NCI-H2081 treated with DMSO at 0.1 percent for 48 hours (cell line): ENCODE measurements at places on chromosomes 7 and 10.

DNA sequence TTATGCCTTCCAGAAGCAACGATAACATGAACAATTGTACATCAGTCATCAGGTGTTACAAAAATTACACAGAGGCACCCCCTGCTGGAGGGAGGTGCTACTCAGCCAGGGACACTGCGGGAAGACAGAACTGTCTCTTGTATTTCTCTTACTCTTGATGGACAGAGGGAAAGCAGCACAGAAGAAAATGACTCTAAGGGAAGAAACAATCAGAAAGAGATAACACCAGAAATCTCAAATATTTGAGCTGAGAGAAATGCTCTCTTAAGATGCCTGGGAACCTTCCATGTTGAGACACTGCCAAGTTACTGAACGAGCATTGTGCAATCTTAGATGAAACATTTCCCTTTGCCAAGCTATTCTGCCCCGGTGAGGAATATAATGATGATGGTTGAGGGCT lies 227.6 kb upstream of the NPSR1 start:
- DNase-seq = no peak

DNA sequence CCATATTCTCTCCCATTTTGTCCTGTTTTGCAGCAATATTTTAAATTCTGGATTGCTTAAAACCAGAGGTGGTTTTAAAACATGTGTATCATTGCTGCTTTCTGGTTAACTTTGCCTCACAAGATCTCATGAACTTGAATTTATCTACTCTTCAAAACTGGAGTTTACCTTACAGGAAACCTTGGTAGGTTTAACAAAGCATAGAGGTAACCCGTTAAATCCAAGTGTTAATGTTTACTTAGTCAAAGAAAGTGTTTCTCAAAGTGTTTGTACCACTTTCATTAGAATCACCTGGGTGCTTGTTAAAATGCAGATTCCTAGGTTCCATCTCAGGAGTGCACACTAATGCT lies 44.0 kb upstream of the VDAC2 start:
- DNase-seq = no peak

DNA sequence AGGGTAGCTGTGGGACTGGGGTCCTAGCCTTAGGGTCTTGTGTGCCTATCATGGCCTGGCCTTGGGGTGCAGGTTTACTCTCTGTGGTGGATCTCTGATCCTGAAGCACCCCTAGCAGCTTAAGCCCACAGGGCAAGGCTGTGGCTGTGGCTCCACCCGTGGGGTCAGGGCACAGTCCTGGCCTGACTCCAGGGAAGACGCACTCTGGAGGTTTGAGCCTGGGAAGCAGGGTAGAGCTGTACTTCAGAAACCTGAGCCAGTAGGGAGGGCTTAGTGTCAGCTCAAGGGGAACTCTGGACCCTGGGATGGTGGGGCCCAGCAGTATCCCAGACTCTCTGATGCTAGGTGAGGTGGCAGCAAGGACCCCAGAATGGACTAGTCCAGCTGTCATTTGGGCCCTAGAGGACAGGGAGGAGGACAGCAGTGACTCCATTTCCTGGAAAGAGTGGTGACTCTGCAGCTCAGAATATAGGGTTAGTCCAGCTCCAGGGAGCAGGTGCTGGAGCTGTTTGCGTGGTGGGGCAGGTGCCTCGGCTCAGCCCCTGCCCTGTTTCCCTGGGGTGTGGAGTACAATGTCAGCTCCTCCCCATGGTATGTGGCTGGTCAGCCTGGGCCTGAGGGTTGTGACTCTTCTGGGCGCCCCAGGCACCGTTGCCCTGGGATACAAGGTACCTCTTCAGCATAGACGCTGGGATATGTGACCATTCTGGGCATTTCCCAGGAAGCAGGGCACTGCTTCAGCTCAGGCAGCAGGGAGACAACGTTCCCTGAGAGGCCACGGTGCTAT lies 15.8 kb downstream of the GTPBP4 start:
- no peak for DNase-seq

DNA sequence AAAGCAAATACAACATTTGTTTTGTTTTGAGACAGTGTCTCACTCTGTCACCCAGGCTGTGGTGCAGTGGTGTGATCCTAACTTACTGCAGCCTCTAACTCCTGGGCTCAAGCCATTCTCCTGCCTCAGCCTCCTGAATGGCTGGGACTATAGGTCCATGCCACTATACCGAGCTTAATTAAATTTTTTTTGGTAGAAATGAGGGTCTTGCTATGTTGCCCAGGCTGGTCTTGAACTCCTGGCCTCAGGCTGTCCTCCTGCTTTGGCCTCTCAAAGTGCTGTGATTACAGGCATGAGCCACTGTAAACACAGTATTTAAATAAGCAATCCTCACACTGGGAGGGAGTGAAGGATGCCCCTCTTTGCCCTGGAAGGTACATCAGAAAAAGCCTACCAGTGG lies 4.0 kb upstream of the CAMK2G start:
- no peak for DNase-seq

GRCh38 chr10:86756511-86757112 lies at the start of gene BMPR1A:
BMPR1A (plus strand) TSS chr10:86756619; CDS start chr10:86876019, 119,400 bp downstream.
- DNase-seq = no peak

- no peak for DNase-seq
These were observed 22.0 kb downstream of the WAC start for GRCh38 chr10:28554952-28555351.

GRCh38 chr7:2717293-2718261 lies 29.6 kb downstream of the AMZ1 start:
- DNase-seq = peak; percentile 67

- no peak for DNase-seq
These were observed 1087.1 kb upstream of the LRRN3 start for GRCh38 chr7:110003827-110004226.

DNA sequence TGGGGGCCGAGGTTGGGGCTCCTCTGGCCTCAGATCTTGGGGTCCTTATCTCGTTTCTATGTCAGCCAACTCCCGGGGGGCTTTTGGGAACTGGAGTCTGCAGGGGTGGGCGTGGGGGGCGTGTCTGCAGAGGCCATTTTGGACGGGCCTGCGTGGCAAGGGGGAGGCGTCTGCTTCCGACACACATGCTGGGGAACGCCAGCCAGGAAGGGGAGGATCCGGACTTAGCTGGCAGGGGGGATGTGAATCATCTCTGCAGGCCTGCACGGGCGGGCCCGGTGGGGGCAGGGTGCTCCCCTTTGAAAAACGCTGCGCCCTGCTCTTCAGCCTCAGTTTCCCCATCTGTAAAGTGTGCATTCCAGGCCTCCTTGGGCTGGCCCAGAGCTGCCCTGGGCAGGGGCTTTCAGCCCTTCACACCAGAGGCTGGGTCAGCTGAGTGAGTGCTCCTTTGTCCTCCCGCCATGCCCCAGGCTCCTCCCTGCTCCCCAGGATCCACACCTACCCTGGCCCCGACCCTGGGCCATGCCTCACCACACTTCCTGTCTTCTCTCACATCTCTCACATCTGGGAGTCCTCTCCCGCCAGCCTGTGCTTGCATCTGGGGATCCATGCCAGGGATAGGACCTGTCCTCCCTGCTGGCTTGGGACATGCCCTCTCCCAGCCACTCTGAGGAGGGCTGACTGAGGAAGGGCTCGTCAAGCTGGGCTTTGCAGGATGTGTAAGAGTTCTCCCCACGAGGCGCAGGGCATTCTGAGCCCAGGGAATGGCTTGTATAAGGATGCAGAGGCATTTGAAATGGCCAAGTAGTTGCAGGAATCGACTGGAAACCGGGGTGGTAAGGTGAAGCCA lies 172.6 kb upstream of the TNRC18 start:
- DNase-seq = no peak

DNA sequence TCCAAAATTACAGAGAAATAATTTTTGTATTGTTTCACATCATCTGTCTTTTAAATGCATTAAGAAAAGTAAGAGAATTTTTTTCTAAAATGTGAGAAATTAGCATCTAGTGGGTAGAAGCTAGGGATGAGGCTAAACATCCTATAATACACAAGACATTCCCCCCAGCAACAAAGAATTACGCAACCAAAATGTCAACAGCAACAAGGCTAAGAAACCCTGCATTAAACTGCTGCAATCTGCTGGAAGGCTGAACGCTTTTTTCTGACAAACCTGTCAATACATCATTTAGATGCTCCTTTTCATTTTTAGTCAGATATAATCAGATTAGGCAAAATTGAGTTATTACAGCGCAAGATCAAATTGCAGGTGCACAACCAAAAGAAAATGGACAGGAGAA lies 162.2 kb downstream of the C1GALT1 start:
- DNase-seq = no peak

DNA sequence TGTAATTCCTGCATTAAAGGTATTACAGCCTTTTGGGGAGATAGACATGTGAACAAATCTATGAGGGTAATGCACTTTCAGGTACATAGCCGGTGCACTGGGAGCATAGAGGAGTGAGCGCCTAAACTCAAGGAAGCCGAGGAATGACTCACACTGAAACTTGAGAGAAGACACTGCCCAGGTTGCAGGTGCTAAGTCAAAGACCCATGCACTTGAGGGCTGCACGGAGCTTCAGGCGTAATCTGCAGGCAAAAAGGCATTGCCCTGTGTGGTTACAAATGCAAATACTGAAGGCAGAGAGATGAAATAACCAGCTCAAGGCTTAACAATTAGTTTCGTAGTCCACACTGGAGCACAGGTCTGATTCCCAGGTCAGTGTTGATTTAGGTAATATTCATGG lies 51.0 kb upstream of the OSBPL3 start:
- DNase-seq = no peak

DNA sequence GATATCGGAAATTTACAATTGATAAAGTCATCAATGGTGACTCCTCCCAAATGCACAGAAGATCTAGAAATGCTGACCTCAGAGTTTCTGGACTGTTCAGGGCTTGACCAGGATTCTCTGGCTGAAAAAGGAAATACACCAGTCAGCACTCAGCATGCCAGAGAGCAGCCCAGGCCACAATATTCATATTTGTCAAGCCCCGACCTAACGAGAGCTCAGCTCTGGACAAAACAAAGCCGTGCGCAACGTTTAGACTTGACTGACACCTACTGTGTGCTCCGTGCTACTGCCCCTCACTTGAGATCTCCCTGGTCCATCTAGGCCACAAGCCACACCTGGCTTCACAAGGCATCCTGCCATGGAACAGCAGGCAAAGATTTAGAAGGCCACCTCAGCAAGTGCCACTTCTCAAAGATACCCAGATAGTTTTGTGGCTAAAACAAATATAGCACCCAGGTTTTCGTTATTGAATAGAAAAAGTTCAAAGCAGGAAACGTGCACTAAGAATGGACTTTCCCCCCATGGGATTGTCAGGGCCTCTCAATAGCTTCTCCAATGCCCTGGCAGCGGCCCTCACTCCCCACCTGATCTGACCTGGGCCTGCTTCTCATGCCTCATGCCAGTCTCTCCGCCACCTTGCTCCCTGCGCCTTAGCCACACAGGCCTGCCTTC lies 218.3 kb downstream of the FAM107B start:
- no peak for DNase-seq

GRCh38 chr7:30080818-30081217 lies 52.6 kb downstream of the PLEKHA8 start:
- DNase-seq = no peak

DNA sequence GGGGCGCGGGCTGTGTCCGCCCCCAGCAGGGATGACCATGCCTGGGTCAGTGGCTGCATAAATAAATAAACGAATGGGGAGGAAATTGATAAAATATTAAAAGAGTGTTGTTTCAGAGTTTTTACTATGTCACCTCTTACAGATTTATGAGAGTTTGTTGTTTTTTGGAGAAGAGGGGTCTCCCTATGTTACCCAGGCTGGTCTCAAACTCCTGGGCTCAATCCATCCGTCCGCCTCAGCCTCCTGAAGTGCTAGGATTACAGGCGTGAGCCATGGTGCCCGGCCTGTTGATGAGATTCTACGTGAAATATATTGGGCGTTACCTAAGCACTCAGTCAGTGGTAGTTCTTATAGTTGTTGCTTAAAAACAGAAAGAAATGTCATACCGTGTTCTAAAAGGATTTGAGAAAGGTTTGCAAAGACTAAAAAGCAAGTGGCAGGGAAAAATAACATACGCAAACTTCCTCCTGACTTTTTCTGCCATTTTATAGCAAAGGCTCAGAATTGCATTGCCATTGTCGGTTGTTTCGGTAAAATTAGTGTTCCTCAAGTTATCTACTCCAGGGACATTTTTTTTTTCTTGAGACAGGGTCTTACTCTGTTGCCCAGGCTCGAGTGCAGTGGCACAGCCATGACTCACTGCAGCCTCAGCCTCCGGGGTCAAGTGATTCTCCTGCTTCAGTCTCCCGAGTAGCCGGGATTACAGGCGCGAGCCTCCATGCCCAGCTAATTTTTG lies 39.5 kb upstream of the FOXK1 start:
- no peak for DNase-seq

DNA sequence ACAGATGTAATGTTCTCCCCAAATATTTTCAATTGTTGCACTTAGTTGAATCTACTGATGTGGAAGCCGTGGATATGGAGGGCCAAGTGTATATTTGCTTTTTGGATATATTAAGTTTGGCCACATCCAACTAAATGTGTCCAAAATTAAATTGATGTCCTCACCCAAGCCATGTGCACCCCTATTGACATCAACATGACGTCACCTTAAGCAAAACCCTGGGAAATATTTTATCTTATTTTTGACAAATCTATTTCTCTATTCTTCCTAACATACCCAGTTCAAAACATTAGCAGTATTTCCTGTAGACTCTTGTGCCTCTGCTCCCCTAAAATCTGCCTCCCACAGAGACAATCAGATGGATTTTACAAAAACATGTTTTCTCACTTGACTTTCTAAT lies 652.5 kb downstream of the PCDH15 start:
- no peak for DNase-seq

DNA sequence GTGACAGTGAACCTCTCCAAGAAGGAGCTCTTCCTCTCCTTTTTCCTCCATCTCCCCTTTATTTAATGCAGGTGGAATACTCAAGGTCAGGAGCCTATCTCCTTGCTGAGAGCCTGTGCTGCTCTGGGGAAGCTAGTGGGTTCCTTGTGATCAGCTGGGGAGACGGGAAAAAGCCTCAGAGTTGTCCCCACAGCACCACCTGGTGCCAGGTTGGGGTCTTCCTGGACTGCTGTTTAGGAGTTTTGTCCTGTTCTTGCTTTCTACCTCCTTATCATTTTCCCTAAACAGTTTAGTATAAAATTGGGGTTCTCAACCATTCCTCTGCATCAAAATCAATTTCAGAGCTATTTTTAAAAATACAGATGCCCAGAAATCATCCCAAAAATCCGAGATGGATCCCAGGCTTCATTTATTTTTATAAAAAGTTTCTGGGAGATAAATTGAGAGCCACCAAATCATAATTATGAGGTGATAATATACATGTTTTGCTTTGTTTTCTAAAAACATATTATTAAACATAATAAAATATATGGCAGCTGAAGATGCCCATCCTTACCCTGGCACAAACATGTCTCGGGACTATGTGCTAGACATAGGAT lies 44.3 kb downstream of the MACC1 start:
- DNase-seq = no peak

DNA sequence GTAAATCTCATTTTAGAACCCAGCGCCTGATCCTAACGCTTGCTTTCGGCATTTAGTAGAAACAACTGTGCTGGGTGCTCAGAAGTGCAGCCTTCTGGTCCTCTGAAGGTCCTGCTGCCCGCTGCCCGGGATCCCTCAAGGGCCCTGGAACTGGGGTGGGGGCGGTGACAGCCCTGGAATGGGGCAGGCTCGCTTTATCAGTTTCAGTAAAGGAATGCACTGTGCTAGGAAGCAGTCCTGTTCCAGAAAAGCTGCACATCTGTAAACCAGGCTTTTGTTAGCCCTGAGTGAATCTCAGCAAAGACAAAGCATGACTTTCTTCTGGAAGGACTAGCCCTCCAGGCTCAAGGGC lies 254.6 kb downstream of the TNS3 start:
- no peak for DNase-seq

- no peak for DNase-seq
These were observed 145.6 kb downstream of the EXOC4 start for GRCh38 chr7:133398506-133398905.

- no peak for DNase-seq
These were observed 55.8 kb downstream of the RBM20 start for GRCh38 chr10:110699859-110700468.
